ENCODE measurements at places on chromosomes 16 and 17.

DNA sequence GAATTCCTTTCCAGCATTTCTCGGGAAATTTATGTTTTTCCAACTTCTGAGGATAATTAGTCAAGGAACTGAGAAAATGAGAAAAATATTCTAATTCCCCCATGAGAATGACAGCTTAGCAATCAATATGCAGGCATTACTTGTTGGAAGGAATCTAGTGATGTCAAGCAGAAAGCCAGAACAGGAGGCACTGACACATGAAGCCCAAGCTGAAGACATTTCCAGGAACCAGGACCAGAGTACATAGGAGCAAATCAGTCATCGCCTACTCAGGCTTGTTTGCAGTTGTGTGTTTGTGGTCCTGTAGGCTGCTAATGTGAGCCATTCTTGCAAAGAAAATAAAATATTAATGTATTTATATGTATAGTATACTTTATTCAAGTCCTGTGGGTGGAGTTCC is 89.7 kb downstream of the SALL1 start:
- DNase-seq = no peak

- no peak for DNase-seq
Observed at GRCh38 chr17:77316191-77316641, 175.4 kb downstream of the SEC14L1 start.

DNA sequence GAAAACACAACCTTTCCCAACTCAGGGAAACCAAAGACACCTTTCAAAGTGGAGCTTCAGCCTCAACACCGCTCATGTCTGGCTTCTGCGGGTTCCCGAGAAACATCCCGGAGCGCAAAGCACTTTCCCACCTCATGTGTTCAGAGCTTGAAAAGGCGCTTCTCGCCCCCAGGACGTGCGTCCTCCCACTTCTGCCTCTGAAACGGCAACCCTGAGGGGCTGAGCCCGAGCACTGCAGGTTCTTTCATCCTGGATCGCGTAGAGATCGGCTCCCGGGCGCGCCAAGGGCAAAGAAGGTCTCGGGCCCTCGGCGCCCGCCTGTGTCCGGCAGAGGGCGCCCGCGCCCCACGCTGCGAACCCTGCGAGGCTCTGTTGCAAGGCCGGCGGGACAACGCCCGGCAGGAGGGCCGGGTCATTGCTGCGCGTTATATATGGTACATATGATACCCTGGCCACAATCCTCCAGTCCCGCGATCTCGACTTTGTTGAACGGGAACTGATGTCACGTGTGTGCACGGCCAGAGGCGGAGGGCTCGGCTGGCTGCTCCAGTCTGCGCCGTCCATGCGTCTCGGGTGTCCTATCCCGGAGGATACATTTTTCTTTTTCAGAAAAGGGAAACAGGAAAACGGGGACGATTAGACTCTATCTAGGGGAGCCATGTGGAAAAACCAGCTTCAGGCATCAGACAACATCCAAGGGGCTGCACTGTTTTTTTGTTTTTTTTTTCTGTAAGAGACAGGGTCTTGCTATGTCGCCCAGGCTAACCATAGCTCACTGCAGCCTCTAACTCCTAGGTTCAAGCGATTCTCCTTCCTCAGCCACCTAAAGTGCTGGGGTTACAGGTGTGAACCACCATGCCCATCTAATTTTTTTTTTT is 19.1 kb downstream of the COQ7 start:
- peak; percentile 80 for DNase-seq

GRCh38 chr17:866568-867103 is 84.5 kb downstream of the MRM3 start:
- DNase-seq = no peak

GRCh38 chr17:77847221-77848085 is 111.0 kb upstream of the TNRC6C start:
- DNase-seq = no peak

GRCh38 chr16:55849536-55849935 is 16.6 kb upstream of the CES1 start:
- no peak for DNase-seq

DNA sequence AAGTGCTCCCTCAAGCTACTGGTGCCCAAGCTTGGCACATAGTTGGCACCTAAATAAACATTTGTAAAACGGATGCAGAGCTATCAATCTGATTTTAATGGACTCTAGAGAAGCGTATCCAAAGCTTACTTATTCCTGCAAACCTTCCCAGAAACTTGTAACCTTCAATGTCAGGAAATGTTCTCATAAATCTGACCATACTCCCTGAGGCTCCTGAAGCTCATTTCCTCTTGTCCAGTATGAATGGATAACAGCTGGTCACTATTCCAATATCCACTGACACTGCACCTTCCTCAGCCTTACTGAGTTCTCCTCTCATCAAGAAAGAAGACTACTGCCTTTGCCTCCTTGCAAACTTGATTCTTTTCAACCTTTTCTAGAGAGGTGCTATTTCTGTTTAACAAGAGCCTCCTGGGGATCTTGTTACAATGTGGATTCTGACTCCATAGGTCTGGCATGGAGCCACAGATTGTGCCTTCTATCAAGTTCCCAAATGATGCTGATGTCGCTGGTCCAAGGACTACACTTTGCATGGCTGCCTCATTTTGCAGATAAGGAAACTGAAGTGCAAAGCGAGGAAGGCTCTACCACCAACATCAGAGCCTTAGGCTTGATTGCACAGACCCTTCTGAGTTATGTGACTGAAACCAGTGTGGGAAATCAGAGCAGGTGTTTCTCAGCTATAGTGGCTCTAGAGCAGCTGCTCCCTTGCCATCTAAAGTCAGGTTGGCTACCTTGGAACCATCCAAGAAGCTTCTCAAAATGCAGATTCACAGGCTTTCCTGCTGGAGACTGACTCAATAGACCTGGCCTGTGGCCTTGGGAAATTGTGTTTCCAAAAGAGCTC is 377.8 kb downstream of the SOX9 start:
- no peak for DNase-seq

GRCh38 chr16:72072514-72073342 is 9.7 kb downstream of the HPR start:
- peak; percentile 56 for DNase-seq

DNA sequence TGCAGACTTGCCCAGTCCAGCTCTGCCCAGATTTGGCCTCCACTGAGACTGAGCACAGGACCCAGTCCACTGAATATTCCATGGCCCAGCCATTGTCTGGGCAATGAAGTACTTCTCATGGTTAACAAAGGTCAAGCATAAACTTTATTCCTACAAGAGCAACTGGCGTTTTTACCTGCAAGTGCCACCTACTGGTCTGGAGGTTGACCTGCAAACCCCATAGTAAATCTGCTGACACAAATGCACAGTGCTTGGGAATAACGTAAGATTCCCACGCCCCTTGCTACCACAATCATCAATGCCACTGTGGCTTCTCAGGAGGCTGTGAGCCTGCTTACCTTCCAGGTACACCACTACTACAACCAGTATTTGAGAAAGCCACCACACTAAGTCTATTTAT is 170.2 kb downstream of the CEP112 start:
- no peak for DNase-seq

- DNase-seq = no peak
Observed at GRCh38 chr16:29831490-29831889, 11.2 kb downstream of the MVP start.

DNA sequence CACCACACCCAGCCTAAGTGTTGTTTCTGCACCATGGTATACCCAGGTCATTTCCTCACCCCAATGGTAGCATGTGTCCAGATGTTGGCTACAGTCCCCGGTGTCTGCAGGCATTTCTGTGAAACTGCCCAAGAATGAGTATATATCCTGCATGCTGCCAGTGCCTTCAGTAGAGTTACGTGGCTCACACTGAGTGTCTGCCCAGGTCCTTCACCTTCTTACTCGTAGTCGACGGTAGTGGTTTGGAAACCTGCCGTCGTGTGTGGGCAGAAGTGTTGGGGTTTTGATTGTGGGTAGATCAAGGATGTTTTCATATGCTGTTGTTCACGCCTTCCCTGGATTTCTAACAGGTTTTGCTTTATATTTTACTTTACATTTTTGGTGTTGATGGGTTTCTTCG is 16.8 kb downstream of the TCF25 start:
- DNase-seq = no peak
